Effector CD4-positive, alpha-beta T cell (primary cell): ENCODE measurements at places on chromosomes 13 and 19.

DNA sequence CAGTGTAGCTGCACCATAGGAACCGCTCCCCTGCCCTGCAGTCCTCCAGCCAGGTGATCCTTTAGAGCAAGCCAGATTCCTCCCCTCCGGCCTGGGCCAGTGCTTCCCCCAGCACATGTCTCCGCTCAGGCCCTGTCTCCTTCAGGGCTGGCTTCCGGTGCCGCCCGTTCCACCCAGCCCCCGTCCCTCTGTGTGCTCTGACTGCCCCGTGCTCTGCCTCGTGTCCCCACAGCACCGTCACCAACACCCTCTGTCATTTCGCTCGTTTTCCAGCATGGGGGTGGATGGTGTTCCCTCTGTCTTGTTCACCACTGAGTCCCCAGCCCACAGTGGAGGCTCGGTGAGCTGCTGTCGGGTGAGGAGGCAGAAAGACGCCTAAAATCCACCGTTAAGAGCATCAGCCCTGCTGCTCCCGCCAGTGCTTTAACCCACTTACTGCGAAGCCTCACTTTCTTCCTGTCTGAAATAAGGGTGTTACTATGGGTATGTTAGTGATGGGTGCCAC lies 54.5 kb downstream of the TSSK6 start:
- peak; percentile 40 for DNase-seq

- DNase-seq: no peak
These were observed 30.8 kb downstream of the TMED1 start for GRCh38 chr19:10805065-10805757.

GRCh38 chr13:28819735-28820098 lies 422 bp upstream of the MTUS2 start:
- no peak for DNase-seq

GRCh38 chr19:11295180-11295579 lies 780 bp upstream of the TSPAN16 start:
- no peak for DNase-seq

DNA sequence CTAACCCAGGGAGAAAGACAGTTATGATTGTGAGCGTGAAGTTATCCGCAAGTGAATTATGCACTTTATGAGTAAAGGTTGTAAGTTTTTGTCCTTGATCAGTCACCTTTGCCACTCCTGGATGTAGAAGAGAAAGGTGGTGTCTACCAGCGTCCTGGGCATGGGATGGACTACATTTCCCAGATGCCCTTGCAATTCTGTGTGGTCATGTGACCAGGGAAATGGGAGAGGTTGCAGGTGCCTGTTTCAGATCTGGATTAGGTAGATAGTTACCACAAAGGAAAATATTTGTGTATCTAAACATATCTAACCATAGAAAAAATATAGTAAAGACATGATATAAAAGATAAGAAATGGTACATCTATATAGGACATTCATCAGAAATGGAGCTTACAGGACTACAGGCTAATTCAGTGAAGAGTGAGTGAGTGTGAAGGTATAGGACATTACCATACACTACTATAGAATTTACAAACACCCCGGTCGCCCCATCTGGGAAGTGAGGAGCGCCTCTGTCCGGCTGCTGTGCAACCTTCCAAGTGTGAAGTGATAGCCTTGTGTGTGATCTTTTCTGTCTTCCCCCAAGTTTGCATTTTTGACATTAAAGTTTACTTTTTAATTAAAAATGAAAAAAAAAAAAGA lies 51.6 kb upstream of the CACNA1A start:
- no peak for DNase-seq

GRCh38 chr13:90534617-90535370 lies 812.7 kb upstream of the MIR17HG start:
- no peak for DNase-seq

GRCh38 chr19:11473725-11474124 lies 7.1 kb downstream of the ELAVL3 start:
- no peak for DNase-seq
